ENCODE measurements at places on chromosomes 16 and 17.

DNA sequence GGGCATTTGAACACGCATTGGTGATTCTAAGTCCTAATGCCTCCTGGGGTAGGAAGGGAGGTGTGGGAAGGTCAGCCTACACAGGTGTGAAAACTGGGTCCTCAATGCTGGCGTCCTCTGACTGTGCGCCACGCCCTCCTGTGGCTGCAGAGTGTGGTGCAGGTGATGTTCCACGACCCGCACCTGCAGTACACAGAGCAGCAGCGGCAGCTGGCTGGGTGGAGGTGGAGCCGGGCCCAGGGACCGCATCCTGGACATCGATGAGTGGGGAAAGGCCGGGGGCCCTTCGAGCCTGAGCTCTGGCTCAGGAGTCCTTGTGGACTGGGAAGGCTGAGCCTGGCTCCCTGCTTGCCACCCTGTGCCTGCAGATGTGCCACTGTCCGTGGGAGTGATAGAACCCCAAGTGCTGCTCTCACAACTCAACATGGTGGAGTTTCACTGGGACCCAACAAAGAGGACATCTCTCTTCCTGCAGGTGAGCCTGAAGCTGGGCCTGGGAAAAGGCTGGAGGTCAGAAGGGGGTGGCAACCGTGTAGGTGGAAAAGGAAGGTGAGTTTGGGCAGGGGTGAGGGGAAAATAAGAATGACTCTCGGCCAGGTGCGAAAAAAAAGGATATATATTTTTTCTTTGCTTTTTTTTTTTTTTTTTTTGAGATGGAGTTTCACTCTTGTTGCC is 14.0 kb upstream of the STAC2 start:
- no peak for DNase-seq

- no peak for DNase-seq
These were observed 123.7 kb downstream of the SNX29 start for GRCh38 chr16:12100124-12100647.

- DNase-seq: no peak
These were observed 28.6 kb upstream of the TVP23A start for GRCh38 chr16:10847176-10847575.

GRCh38 chr17:79087428-79088143 is 13.0 kb downstream of the ENGASE start:
- DNase-seq: no peak

DNA sequence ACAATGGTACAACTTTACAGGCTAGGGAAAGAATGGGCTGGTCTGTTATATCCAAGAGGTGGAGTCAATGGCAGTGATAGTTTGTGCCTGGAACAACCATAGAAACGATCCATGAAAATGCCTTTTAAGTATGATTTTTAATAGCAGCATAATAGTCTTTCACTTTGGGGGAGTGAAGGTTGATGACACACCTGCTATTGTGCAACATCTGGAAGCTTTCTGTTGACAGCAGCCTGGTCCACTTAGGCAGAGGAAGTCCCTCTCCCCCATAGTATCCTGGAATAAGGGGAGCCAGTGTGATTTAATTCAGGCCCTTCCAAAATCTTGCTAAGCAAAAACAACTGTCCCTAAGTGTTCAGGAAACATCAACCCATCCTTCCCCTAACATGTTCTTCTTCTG is 56.3 kb upstream of the HS3ST4 start:
- DNase-seq: no peak

DNA sequence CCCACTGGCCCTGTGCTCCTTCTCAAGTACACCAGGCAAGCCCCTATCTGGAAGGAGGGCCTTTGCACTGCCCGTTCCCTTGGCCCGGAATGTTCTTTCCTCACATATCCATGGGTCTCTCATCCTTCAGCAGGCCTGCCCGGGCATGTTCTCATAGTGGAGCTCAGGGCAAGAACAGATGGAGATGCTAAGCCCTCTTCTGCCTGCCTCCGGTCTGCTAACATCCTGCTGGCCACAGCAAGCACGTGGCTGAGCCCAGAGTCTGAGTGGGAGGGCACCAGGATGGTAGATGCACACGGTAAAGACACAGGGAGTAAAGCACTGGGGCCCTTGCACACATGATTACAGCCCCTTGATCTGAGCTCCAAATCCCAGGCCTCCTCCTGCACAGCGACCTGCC is 19.8 kb upstream of the ANKRD40CL start:
- DNase-seq: no peak
